Cerebellum (tissue), 4 donors: ENCODE measurements at places on chromosomes 5 and 9.
A peak's percentile ranks its signal among the peaks of the same experiment; 100 is the strongest.

GRCh38 chr9:90460220-90460619 lies 182.4 kb downstream of the DIRAS2 start:
- DNase-seq: no peak

DNA sequence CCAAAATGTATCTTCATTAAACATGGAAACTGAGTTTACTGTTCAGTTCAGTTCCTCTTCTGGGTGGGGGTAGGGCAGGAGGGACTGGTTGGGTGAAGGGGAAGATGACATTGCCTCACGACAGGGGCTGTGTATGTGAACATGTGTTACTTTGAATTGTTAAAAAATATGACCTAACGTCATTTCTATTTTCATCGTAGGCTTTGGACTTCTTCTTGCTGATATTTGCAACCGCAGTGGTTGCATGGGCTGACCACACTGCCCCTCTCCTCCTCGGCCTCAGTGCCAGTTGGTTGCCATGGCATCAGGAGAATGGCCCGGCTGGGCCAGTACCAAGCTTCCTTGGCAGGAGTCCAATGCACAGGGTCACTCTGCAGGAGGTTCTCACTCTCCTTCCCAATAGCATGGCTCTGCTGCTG lies 41.5 kb downstream of the HACD4 start:
- DNase-seq: peak; percentile 92

DNA sequence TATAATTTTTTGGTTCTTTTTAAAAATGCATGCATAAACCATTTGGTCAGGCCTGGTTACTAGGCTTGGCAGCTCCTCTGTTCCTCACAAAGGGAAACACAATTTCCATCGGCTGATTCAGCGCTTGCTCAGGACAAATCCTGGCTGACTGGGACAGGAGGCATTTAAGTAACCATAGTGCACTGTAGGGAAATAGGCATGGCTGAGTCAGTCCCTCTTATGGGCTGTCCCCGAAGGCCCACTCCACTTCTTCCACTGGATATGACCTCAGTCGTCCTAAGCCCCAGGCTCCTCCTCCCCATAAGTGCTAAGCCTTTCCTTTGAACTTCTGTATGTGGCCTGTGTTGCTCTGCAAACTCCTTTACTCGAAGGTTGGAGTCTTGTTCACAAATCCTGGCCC lies 71.2 kb upstream of the GLIS3 start:
- DNase-seq: no peak

GRCh38 chr5:36298552-36298951 lies 3.1 kb downstream of the RANBP3L start:
- DNase-seq: no peak

DNA sequence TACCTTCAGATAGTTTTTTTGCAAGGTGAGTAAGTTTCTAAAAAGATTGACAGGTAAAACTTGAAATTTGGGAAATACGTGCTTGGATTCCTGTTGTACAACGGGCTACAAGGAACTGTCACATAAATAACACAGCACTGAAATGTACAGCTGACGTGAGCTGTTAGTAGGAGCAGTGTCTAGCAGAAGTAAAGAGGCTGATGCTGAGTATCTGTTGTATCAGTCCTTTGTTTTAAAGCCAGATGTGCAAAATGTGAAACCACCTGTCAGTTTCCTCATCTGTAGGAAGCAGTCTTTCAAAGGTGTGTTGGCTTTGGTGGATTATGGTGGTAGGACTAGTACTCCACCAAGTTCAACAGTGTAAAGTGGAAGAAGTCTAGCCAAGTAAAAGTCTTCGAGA lies 122.3 kb downstream of the EFNA5 start:
- DNase-seq: no peak

GRCh38 chr9:15622318-15622971 lies 69.6 kb downstream of the CCDC171 start:
- no peak for DNase-seq

GRCh38 chr9:113796646-113797426 lies 79.3 kb upstream of the ZNF618 start:
- no peak for DNase-seq
